ENCODE measurements at places on chromosomes 1 and 21. TPM values are rescaled to one million over a fixed set of nuclear protein-coding genes. Genes with fewer than 3 reads are reported as not detected.

LPAR3 gene
- not detected for total RNA-seq

AMY2A gene
- total RNA-seq: not detected

NBPF10 gene
- total RNA-seq: 1.0 TPM

OR10K1 gene
- not detected for total RNA-seq

NPR1 gene
- 36.9 TPM for total RNA-seq

ANXA9 gene
- 2.1 TPM for total RNA-seq

GRCh38 chr1:20278692-20279130 is 12.0 kb upstream of the VWA5B1 start:
- DNase-seq: no peak

GRCh38 chr1:150162582-150162861 is 12.8 kb downstream of the PLEKHO1 start:
- DNase-seq: no peak

DNA sequence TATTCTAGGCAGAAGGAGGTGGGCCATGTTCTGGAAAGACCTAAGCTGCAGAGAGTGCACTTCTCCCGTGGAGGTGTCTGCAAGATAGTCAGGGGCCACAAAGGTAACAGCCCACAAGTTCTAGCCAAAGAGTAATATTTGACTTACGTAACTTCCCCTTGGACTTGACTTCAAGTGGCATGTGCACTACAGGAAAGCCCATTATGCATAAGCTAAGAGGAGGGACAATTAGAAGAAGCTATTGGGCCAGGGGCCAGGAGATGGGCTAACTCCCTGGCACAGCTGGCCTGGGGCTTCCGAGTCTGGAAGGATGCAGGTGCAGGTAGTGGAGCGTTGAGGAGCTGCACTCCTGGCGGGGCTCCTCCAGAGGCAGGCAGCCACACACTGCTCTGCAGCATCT is 58.3 kb downstream of the ERG start:
- no peak for DNase-seq

DNA sequence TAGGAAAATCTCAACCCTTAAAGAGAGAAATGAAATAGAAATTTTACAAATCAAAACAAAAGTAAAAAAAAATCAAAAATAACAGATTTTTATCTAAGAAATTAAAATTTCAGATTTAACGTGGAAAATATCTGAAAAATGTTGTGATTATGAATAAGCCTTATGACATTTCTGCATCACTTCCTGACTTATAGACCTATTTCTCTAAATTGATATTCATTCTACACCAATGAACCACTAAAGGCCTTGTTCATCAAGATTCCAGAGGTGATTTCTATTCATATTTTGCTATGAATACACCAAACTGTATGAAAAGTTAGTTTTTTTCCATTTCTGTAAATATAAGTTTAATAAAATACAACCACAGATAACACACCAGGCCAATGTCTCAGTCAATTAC is 261.5 kb downstream of the SMYD3 start:
- DNase-seq: no peak

DNA sequence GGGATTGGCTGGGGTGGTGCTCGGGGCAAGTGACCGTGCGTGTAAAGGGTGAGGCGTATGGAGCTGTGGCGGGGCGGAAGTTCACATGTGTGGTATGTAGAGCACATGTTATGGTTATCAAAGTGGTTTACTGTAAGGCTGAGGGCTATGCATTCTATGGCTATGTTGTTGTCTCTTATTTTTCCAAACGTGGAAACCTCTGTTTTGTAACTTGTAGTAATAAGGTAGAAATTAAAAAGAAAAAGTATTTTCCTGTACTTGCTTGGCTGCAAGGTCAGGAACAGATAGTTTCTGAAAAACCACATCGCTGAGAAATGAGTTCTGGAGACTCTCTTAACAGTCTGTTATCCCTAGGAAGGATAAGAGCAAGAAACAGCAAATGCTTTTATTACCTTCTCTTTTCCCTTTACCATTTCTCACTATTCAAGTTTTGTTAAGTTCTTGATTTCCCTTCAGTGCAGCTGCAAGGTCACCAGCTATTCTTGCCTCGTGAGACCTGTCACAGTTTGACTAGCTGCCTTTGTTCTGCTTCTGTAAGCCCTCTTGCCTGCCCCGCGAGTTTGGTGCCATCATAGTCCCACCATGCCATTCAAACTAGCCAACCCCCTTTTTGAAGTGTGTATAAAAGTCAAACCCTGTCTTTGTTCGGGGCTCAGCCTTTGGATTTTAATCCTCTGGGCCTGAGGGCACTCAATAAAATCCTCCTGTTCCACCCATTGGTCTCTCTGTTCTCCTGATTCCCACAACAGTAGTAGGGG is 9.5 kb downstream of the RNU1-2 start:
- DNase-seq: no peak

- no peak for DNase-seq
These were observed 27.1 kb downstream of the OSBPL9 start for GRCh38 chr1:51644020-51644419.

- no peak for DNase-seq
These were observed 21.8 kb downstream of the LURAP1 start for GRCh38 chr1:46224966-46225365.

DNA sequence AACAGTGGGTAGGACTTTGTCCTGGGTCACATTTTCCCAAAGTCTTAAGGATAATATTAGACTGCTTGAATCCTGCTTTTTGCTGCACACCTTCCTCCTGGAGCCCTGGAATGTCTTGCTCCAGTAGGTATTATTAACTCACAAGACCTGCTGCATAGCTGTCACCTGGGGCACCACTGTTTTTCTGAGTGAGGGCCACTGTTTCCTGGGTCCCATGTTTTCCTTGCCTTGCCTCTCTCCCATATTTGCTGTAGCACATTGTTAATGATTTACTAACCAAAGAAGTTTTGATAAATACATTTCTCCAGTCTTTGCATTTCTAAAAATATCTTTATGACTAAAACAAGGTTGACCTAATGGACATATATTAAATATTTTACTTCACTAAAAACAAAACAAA is 22.5 kb upstream of the FCAMR start:
- DNase-seq: no peak

DNA sequence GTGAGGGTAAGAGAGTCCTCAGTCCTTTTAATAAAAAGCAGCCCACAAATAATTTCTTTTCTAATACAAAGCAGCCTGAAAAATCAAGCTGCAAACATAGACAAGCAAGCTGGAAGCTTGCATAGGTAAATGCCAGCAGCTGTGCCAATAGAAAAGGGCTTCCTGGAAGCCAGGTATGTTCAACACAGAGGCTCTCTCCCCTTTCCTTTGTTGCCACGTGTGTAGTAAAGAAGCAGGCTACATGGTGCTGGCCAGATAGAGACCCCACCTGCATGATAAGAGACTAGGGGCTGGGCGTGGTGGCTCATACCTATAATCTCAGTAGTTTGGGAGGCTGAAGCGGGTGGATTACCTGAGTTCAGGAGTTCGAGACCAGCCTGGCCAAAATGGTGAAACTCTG is 50.1 kb upstream of the ERRFI1 start:
- DNase-seq: no peak

- no peak for DNase-seq
These were observed 13.4 kb downstream of the ZCCHC17 start for GRCh38 chr1:31310198-31310597.

DNA sequence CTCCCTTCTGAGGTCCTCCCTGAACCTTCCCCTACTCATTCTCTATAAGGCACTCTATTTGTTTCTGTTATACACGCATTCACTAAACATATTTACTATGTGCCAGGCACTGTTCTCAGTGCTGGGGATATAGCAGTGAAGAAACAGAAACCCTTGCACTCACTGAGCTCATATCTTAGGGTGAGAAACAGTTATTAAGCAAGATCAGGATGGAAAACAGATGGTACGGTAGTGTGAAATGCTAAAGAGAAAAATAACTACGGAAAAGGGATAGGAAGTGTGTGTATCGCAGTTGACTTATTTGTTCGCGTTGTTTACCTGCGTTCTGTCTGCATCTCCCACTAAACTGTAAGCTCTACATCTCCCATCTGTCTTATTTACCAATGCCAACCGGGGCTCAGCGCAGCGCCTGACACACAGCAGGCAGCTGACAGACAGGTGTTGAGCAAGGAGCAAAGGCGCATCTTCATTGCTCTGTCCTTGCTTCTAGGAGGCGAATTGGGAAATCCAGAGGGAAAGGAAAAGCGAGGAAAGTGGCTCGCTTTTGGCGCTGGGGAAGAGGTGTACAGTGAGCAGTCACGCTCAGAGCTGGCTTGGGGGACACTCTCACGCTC is 572 bp downstream of the CYB5RL start:
- peak; percentile 10 for DNase-seq

GRCh38 chr1:206488466-206488865 is 18.2 kb downstream of the IKBKE start:
- DNase-seq: no peak

- no peak for DNase-seq
These were observed 2.6 kb downstream of the ZBTB48 start for GRCh38 chr1:6582370-6582769.

GRCh38 chr1:31101147-31101502 is 35.6 kb upstream of the PUM1 start:
- no peak for DNase-seq

DNA sequence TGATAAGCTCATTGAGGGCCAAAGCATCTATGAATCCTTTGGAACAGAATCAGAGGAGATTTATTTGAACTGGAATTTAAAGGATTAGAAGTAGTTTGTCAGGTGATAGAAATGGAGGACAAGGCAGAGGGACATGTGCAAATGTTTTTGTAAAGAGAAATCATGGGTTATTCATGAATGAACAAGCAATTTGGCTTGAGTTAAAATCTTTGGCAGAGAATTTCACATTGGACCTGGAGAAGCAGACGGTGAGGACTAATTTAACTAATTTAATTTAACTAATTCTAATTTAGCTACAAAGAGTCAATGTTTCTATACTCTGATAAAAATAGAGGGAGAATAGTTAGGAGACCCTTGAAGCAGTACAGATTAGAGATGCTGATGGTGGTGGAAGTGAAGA is 36.3 kb downstream of the SNX7 start:
- DNase-seq: no peak

- no peak for DNase-seq
These were observed 1177.4 kb downstream of the KCNT2 start for GRCh38 chr1:195430826-195431225.

DNA sequence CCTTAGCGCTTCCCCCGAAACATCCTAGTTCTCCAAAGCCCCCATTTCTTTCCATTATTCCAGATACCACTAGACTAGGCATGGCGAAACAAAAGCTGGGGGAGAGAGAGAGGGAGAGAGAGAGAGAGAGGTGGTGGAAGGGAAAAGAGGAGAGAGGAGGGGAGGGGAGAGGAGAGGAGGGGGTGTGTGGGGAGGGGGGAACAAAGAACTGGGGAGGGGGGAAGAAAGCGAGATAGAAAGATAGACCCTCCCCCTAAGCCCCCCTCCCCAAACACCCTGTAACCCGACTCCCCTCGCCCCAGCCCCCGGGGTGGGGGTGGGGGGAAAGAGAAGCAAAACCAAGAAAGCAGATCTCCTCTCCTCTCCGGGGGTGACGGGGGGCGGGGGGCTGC is 352 bp downstream of the MEX3A start:
- no peak for DNase-seq

DNA sequence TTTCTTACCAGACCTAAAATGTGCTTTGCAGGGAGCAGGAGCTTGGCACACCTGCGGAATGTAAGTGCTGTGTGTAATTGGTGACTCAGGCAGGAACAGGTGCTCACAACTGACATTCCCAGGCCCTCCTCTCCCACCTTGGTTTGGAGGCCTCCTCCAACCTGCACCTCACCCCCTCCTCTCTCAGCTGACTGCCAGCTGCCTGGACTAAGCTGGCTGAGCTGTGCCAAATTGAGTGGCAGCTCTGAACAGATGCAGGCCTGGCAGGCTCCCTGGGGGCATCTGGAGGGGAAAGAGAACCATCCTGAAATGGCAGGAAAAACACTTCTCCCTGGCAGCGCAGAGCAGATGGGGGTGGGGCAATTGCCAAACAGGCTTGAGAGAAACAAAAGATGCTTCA is 91.7 kb upstream of the PGBD5 start:
- no peak for DNase-seq

- no peak for DNase-seq
These were observed 220.0 kb downstream of the LBR start for GRCh38 chr1:225207791-225208190.

Measured in tibial nerve (tissue), 4 donors.